GM06990 (cell line): ENCODE measurements at places on chromosomes 4 and X.

DNA sequence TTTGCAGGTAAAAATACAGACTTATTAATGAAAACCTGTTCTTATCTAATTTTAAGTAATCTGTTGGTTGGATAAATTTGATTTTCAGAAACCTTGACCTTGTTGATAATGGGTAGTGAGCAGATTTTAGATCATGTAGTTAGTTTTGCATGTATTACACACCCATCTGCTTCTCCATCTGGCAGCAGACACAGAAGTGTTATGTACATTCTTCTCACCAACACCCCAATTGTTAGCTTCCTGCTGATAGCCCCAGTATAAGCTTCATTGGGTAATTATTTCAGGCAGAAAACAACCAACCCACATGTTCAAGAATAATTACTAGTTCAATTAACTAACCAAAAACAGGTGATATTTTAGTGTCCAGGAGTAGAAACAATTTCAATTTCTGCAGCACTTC is 1740.5 kb upstream of the AGA start:
- DNase-seq, result no peak

GRCh38 chrX:106612393-106612763 is 600 bp downstream of the RADX start:
- DNase-seq, result no peak

DNA sequence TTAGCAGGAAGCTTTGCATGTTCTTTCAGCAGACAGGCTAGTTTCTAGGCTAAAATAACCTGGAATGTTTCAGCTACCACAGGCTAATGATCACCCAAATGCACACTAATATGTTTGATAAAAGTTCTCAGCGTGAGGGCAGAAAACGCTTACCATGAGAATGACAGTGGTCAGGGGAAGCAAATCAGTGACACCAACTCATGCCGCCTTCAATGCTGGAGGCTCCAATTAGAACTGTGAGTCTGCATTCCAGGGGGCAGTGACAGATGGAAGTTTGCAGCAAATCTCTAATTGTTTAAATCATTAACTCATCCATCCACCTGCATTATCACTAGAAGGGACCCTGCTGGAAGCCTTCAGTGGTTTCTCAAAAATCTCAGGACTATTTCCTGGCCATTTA is 43.2 kb downstream of the ANOS1 start:
- no peak for DNase-seq

- no peak for DNase-seq
Measured at GRCh38 chr4:155487210-155487609, 110.4 kb upstream of the MAP9 start.

GRCh38 chr4:43253541-43253940 is 361.0 kb downstream of the GRXCR1 start:
- DNase-seq, result no peak

GRCh38 chr4:99102634-99103033 is 14.0 kb upstream of the ADH5 start:
- DNase-seq, result no peak

DNA sequence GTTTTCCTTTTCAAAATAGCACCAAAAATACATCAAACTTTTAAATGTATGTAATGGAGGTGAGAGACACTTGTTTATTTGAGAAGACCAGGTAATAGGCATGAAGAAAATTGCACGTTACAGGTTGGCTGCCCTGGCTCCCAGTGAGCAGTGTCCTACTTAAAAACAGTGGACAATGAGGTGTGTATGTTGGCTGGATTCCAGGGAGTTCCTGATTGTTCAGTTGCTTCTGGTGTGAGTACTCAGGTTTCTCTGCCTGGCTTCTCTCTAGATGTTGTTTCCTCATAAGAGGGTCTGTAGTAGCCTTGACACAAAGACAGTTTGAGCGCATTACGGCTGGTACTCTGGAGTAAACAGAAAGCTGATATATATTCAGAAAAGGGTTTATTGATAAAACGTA is 29.4 kb downstream of the SNX25 start:
- no peak for DNase-seq

DNA sequence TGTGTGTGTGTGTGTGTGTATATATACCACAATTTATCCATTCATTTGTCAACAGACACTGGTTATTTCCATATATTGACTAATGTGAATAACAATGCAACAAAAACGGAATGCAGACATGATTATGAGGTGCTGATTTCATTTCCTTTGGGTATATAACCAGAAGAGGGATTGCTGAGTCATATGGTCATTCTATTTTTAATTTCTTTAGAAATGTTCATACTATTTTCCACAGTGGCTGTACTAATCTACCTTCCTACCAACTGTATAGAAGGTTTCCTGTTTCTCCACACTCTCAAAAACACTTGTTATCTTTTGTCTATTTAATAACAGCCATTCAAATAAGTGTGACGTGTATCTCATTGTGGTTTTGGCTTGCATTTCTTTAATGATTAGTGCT is 269.9 kb downstream of the OPHN1 start:
- DNase-seq, result no peak

DNA sequence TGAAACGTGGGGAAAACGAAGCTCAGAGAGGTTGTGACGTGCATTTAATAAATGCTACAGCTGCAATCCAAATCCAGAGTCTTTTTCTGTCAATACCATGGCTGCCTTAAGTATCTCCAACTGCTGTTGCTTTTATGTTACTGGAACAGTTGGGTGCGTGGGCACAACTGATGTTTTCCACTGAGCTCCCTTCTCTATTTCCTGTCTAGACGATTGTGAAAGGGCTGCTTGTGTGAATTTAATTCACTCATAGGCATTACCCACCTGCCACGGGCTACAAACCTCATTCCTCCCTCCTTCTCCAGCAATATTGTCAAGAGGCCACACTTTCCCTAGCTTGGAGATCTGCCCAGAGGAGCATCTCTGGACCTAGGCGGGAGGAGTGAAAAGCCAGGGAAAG is 526.0 kb downstream of the MID1IP1 start:
- DNase-seq, result no peak

GRCh38 chr4:156321203-156321602 is 367.5 kb upstream of the CTSO start:
- DNase-seq, result no peak

DNA sequence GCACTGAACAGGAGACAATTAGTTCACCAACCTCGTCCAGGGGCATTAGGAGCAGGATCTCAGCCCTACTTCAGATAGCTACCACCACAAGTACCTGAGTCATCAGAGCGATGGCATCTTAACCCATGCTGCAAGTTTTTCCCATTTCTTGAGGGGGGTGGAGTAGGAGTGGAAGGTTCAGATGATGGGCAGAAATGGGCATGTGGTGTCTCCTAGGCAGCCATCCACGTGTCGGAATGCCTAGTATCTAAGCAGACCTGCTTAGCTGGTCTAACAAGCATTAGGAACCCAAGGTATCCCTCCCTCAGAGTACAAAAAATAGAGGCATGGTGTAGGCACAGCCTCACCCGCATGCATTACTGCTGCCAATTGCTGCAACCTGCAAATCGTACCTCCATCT is 159.1 kb upstream of the DGKK start:
- no peak for DNase-seq

- peak; percentile 49 for DNase-seq
Measured at GRCh38 chr4:184097241-184097605, 120.5 kb downstream of the ENPP6 start.

DNA sequence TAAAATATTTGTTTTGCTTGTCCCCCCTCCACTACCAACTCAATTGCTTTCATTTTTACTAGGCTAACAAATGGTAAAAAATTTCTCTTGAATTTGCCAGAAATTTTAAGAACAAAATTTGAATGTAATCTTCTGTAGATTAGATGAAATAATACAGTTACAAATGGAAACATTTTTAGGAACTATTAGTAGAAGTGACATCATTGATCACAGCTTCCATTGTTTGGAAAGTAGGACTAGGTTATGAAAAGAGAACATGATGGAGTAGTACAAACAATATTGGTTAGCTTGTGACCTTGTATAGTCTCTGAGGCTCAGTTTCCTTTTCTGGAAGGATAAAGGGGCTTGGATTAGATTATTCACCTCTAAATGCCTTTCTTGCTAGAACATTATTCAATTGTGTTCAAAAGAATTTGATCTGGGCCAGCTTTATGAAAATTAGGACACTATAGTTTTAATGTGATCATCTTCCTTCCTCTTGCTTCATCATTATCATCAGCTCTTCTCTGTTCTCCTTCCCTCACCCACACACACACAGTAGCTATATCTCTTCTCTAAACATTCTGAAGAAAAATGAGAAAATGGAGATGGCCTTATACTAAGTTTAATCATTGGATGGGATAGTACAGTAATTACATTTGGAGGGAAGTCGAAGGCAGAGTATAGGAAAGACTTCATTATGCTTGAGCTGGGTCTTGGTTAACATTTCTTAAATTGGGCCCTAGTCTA is 9.9 kb downstream of the MTMR1 start:
- no peak for DNase-seq

DNA sequence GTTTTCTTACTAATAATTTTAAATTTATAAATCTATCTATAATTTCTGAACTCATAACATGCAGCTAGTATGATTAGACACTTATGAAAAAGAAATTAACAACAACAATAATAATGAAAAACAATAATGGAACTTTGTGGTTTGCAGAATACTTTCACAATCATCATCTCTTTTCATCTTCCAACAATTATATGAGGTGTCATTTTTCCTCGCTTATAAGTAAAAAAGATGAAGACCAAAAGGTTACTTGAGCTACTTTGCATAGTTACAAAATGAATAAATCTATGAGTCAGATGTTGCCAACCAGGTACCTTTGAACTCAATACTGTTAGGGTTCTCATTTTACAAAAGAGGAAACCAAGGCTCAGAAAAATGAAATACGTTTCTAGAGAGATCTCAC is 98.5 kb upstream of the ELOVL6 start:
- peak; percentile 64 for DNase-seq

- no peak for DNase-seq
Measured at GRCh38 chr4:111650146-111650545, 495.1 kb upstream of the FAM241A start.

DNA sequence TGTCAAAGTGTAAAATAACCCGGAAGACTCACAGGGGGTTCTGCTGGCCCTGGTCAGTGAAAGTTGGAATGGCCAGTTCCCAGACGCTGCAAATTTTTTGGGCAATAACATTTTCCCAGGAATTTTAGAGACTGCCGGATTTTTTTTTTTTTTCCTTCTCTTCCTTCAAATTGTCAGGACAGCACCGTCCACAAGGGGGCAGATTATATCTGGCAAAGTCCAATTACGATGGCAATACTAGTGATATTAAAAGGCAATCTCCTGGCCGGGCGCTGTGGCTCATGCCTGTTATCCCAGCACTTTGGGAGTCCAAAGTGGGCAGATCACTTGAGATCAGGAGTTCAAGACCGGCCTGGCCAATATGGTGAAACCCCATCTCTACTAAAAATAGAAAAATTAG is 20.5 kb downstream of the SLC25A5 start:
- DNase-seq, result no peak

DNA sequence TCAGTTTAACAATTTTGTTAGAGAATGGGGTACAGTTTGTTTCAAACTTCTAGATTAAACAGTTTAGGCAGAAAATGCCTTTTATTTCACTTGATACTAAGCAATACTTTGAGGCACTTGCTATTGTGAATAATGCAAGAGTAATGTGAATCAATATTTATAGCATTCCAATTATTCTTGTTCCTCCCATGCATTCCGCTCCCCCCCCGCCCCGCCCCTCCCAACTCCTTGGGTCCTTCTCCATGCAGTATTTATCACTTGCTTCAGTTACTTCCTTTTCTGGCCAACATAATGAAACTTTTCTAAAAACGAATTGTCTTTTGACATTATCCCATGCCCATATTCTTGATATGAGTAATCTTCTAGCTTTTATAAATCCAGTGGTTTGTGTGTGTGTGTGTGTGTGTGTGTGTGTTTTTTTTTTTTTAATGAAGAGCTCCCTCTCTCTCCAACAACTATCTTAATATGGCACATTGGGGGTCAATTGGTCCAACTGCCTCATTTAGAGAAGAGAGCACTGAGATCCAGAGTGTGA is 1.6 kb downstream of the BANK1 start:
- DNase-seq, result no peak

GRCh38 chrX:147848543-147849443 is 62.9 kb upstream of the FMR1 start:
- DNase-seq, result no peak

GRCh38 chrX:136165406-136165805 is 18.1 kb downstream of the FHL1 start:
- DNase-seq, result no peak

DNA sequence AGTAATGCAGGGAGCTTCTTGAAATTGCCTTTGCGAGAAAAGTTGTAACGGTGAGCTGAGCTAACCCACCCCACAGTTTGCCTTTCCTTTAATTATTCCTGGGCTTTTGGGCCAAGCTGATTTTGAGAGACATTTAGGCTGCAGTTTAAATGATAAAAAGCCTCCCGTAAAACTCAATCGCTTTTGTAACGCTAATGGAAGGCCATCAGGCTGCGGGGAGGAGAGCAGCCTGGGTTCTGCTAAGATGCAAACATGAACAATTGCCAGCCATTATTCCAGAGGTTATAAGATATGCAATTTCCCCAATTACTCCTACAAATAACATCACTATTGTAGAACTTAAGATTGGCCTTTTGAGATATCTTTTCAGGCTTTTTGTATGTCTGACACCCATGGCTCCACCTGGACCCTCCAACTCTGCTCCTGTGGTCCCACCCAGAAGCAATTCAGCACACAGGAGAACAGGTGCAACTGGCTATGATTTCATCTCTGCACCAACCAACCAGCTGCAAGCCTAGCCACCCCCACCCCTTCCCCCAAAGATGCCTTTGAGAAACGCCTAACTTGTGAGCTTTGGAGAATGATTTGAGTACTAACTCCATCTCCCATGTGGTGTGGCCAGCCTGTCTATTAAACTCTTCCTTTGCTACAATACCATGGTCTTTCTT is 108.2 kb upstream of the FAM9C start:
- no peak for DNase-seq

DNA sequence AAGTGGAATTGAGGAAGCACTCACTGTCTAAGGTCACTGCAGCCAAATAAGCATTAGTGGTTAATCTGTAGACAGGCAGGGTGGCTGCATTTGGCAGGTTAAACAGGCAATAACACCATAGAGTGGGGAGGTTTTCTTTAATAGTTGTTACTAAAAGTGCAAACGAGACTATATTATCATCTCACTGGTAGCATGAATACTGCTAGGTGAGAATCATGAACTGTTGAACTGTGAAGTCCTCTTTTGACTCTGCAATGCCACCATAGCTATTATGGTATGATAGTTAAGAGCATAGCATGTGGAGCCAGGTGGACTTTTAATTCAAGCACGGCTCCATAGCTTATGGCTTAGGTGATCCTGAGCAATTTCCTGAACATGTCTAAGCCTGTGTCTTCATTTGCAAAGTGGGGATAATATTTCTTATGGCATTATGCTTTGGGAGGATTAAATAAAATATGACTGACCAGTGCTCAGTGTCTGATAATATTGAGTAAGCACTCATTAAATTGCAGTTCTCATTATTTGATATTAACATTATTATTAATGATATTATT is 235.6 kb upstream of the HHIP start:
- DNase-seq, result no peak

GRCh38 chr4:82666970-82667665 is 105.3 kb upstream of the TMEM150C start:
- no peak for DNase-seq

GRCh38 chr4:127214016-127214415 is 418.7 kb upstream of the INTU start:
- no peak for DNase-seq
